ENCODE measurements at places on chromosomes 12 and 14.

DNA sequence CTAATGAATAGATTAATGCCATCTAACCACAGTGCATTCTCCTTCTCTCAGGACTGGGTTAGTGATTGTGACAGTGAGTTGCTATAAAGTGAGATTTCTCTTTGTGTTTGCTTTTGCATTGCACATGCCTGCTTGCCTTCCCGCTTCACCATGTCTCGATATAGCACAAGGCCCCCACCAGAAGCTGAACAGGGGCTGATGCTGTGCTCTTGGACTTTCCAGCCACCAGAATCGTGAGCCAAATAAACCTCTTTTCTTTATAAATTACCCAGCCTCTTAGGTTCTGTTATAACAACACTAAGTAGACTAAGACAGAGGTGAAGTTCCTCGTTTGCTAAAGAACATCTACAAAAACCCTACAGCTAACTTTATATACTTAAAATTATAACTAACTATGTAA is 173.0 kb downstream of the KIF26A start:
- DNase-seq, result no peak

- DNase-seq, result no peak
These were observed 134.9 kb upstream of the MAX start for GRCh38 chr14:65237023-65237814.

GRCh38 chr12:7934091-7934888 is 1.7 kb downstream of the SLC2A3 start:
- DNase-seq, result no peak

DNA sequence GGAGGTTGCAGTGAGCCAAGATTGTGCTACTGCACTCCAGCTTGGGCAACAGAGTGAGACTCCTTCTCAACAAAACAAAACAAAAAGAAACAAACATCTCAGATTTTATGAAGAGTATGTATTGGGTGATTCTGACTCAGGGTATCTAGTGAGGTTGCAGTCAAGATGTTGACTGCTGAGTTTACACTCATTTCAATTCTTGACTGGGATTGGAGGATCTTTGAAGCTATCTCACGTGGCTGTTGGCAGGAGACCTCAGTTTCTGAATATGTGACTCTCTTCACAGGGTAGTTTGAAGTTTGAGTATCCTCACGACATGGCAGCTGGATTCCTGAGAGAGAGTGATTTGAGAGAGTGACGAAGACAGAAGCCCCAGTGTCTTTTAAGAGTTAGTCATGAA is 29.4 kb downstream of the ERC1 start:
- no peak for DNase-seq

- DNase-seq, result peak; percentile 23
These were observed 1.6 kb upstream of the ACTR6 start for GRCh38 chr12:100199023-100199346.

DNA sequence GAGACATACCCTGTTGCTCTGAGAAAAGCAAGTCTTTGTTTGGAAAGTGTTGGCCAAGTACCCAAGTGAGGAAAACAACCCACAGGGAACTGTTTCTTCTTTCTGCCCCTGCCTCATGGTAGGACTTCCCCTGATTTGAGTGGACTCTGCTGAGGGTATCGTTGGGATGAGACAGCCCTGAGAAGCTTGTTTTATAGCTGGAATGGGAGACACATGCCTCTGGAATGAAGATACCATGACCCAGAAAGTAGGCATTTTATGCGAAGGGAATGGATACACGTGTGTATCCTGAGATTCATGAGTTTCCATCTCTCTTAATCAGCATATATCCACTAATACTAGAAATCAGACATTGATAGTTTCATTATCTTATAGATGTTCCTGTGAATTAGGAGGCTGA is 382.3 kb downstream of the ATP23 start:
- DNase-seq, result no peak

- no peak for DNase-seq
These were observed 23.0 kb downstream of the MVK start for GRCh38 chr12:109596418-109597244.

- peak; percentile 61 for DNase-seq
These were observed 660 bp upstream of the MCRS1 start for GRCh38 chr12:49568442-49569162.
